ENCODE measurements at places on chromosomes 5 and 9.

DNA sequence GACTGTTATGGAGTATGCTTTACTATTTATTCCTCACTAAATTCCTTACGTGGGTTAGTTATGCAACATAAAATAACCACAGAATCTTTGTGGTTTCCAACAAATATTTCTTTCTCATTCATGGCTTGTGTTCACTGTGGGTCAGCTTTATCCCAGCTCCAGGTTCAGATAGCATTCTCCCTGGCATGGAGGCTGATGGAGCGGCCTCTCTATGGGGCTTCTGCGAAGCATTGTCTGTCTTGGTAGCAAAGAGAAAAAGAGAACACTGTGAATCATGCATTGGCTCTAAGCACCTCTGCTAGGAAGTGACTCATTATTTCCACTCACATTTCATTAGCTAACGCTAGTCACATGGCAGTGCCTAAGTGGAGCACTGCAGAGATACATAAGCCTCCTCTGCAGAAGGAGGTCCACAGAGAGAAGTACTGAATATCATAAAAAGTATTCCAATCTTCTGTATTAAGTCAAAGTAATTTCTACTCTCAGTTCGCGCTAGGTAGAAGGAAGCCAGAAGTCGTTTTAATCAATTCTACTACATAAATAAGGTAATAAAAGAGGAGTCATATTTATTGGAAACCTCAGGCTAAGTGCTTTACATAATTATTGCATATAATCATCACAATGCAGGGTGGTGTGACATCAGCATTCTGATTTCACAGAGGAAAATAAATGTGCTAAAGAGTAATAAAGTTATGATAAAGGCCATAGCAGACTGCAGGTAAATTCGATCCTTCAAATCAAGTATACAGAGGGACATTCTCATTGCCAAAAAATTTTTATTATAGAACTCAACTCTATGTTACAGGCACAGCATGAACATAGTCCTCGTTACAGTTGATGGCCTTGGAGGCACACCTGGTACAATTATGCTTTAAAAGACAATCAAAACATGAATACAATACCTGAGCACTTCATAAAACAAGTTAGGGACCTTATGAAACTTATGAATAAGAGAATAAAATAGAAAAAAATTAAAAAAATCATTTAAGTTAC lies 531.1 kb downstream of the CETN3 start:
- DNase-seq = peak; percentile 56

GRCh38 chr5:135462304-135462703 lies 10.2 kb upstream of the TIFAB start:
- DNase-seq = peak; percentile 91

GRCh38 chr9:22446589-22446949 lies at the start of gene DMRTA1:
Gene DMRTA1, plus strand, starts transcription at chr9:22446824. Its CDS starts 242 bp downstream, at chr9:22447066.
- peak; percentile 94 for DNase-seq

GRCh38 chr5:28305891-28306290 lies 1267.5 kb upstream of the CDH9 start:
- no peak for DNase-seq

DNA sequence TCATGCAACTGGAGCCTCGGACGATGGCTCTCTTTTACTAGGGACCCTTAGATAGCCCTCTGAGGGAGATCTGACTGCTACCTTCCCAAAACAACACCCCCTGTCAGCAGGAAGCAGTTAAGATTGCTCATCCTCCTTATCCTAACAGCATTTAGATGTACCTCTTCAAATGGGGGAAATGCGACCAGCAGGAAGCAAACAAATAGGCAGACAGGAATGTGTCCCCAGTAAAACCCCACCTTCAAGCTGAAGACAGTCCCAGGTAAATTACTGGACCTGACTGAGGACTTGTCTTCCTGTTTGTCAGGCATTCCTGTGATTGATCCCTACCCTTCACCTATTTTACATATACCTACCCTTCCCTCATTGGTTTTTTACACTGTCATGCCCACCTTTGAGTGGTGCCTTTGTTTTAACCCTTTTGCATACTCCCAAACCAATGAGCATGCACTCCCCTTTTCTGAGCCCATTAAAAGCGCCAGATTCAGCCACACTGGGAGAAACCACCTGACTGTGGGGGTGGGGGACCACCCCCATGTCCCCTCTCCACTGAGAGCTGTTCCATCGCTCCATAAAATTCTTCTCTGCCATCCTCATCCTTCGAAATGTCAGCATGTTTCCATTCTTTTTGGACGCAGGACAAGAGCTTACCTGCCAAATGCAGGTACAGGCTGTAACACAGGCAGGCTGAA lies 954.0 kb upstream of the CDH6 start:
- no peak for DNase-seq

GRCh38 chr9:99087462-99087861 lies 17.5 kb upstream of the TGFBR1 start:
- DNase-seq = no peak

DNA sequence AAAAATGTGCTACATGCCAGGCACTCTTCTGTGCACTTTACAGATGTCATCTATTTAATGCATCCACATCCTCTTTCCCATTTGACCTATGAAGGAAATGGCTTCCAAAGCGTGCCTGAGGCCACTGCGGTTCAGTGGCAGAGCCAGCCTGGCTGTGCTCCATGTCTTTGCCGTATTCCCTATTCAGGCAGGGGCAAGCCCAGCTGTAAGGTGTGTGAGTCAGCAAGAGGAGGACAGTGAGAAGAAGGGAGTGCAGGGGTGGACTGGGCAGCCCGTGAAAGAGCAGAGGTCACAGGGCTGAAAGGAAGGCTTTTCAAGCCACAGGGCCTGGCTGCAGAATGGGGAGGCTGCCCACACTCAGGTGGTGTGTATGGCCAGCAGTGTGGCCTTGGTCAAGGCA lies 91.7 kb downstream of the HRH2 start:
- peak; percentile 32 for DNase-seq

DNA sequence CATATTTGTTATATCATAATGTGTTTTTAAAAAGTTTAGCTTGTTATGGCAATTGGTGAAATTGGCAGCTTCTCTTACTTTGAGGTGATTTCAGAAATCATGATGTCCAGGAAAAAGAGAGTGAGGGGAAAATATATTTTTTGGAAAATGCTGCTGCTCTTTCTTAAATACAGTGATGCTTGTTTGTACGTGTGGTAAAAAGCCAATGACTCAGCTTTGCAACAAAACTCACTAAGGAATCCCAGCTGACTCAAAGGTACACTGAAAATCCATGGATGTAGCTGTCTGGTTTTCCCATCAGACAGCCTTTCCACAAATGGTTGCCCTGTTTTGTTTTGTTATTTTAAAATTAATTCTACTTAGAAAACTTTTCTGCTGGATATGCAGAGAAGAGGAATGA lies 306.4 kb upstream of the PAPPA start:
- no peak for DNase-seq

- DNase-seq = no peak
Observed at GRCh38 chr9:27131731-27132130, 22.7 kb downstream of the TEK start.

GRCh38 chr5:115415143-115415491 lies 118.7 kb upstream of the CCDC112 start:
- DNase-seq = peak; percentile 69

DNA sequence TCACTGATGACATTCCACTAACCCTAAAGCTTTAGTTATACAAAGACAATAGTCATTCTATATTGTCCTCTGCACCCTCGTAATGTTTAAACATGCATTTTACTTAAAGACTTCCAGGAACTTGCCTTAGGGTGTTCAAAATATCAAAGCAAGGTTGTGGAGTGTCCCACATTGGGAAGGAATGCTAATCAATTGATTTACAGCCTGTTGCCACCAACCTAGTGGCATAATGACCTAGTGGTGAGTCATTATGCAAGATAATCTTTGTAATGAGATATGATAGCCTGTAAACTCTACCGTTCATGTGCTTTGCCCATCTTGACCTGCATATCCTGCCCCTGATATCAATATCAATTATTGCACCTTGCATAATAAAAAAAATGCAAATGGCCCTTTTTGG lies 542.9 kb downstream of the CDH9 start:
- DNase-seq = no peak

- DNase-seq = no peak
Observed at GRCh38 chr9:30382271-30382670, 2002.2 kb upstream of the ACO1 start.

GRCh38 chr9:17876687-17877086 lies 297.8 kb downstream of the SH3GL2 start:
- DNase-seq = no peak

Measured in islet precursor cell (in vitro differentiated cells).